A549 treated with Hydrocortisone at 1 μM for 4 hours (cell line): ENCODE measurements at places on chromosomes 7 and 10. TPM values are rescaled to one million over a fixed set of nuclear protein-coding genes. Genes with fewer than 3 reads are reported as not detected.

ESYT2 gene
- total RNA-seq, result 80.2 to 121 TPM (median 111 TPM) in 5 replicates

PLXNA4 gene
- 0.41 to 1.3 TPM (median 0.77 TPM) in 5 replicates for total RNA-seq

FAM24B gene
- 10.7 to 13.0 TPM (median 12.3 TPM) in 5 replicates for total RNA-seq

HOXA10 gene
- total RNA-seq, result 5.4 to 7.8 TPM (median 6.3 TPM) in 5 replicates

SOSTDC1 gene
- total RNA-seq, result not detected in 5 replicates

DGKB gene
- not detected in 5 replicates for total RNA-seq

SFR1 gene
- 13.4 to 18.3 TPM (median 14.7 TPM) in 5 replicates for total RNA-seq
